ENCODE measurements at places on chromosomes 1 and 21.
A peak's percentile ranks its signal among the peaks of the same experiment; 100 is the strongest.

- DNase-seq, result no peak
Observed at GRCh38 chr1:158020259-158020885, 26.9 kb downstream of the KIRREL1 start.

DNA sequence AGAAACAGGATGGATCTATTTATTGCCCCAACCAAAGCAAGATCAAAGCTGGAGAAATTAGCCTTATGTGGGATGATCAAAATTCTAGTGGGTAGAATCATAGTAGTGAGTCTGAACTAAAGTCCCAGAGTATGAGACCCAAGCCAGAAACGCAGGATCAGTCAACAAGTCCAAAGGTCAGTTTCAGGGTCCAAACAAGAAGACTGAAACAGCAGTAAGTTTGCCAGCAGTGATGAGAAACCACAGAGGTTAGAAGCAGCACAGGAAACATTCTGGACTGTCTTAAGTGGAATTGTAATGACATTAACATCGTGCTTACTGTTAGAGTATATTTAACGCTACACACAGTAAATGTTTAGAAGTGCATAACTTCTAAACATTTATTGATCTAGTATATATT is 251.0 kb downstream of the LRRIQ3 start:
- DNase-seq, result no peak

DNA sequence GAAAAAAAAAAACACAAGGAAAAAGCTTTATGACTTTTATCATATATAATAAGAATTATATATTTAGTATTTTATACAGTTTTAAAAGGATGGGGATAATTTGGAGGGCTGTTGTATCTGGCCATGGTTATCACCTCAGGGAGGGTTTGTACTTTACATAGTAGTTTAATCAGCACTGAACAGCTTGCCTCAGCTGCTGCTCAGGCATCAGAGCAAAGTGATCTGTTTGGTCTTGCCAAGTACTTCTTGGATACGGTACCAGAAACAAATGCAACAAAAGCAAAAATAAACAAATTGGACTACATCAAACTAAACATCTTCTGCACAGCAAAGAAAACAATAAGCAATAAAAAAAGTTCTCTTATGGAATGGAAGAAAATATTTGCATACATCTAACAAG is 2.6 kb upstream of the SPTA1 start:
- no peak for DNase-seq

- no peak for DNase-seq
Observed at GRCh38 chr1:222240536-222241181, 307.2 kb downstream of the HHIPL2 start.

DNA sequence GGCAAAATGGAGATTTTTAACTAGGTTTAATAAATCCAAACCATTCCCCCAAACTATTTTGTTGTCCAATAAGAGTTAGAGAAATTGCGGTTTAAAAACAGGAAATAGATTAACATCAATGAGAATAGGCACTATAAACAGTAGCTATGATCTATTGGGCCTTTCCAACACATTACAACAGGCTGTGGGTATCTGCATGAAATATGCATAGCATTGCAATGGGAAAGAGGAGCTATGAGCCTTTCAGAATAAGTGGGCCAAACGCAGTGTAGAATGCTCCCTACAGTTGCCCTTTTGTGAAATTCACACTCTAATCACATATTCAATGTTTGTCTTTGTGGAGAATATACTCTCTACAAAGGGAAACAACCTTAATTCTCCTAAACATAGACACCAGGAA is 305.5 kb upstream of the PRMT6 start:
- DNase-seq, result no peak

GRCh38 chr1:52139817-52140540 is 1.9 kb upstream of the ZFYVE9 start:
- DNase-seq, result no peak

- DNase-seq, result no peak
Observed at GRCh38 chr1:211870156-211870555, 39.6 kb upstream of the LPGAT1 start.

GRCh38 chr1:3578906-3579305 is 32.4 kb downstream of the MEGF6 start:
- no peak for DNase-seq

GRCh38 chr1:208100906-208101305 is 143.3 kb downstream of the PLXNA2 start:
- DNase-seq, result peak; percentile 62

GRCh38 chr1:3275471-3276340 is 178.8 kb upstream of the ARHGEF16 start:
- no peak for DNase-seq

DNA sequence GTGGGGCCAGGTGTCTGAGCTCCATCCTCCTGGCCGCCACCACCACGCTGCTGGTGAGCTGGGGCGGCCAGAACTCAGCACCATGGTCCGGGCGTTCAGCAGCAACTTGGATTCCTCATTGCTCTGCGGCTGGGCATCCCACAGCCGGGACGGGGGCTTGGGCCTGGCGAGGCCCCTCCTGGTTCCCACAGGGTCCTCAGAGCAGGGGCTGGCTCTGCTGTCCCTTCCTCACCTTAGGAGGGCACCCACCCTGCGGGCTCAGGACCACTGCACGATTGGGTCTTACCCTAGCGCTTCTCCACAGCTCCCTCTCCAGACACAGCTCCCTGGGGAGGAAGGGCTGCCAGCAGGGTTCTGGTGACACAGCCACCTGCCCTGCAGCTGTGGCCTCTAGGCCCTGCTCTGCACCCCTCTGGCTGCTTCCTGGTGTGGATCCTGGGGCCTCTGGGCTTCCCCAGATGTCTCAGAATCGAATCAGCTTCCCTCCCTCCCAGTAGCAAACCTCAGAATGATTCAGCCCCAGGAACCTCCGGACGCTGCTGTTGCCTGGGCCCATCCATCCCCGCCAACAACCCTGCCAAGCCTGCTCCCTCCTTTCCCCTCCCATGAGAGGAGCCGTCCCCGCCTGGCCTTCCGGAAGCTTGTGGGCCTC is 25.0 kb downstream of the CRYAA start:
- no peak for DNase-seq

- DNase-seq, result no peak
Observed at GRCh38 chr1:203597331-203598090, 29.1 kb upstream of the ATP2B4 start.

DNA sequence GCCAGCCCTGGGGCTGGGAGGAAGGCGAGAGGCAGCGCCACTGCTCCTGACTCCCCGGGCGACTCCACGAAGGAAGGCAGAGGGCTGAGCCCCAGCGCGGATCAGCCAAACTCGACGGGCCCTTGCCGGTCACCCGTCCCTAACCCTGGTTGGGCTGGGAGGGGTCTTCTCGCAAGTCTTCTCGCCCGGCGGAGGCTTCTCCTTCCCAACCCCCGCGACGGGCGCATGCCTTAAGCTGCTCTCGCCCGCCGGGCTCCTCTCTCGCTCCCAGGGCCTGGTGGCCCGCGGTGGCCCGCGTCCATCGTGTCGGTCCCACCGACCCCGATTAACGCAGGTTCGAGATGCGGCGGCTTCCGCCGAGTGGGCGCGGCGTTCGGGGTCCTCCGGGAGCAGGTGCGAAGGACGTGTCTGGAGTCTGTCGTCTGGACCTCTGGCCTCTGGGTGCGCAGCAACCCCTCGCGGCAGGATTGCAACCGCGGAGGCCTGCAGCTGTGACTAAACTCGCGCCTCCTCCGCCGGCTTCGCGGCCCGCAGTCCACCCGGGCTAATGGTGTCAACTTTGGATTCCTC is 29.0 kb upstream of the PPM1J start:
- no peak for DNase-seq

GRCh38 chr1:98398092-98398491 is 263.4 kb upstream of the SNX7 start:
- no peak for DNase-seq

DNA sequence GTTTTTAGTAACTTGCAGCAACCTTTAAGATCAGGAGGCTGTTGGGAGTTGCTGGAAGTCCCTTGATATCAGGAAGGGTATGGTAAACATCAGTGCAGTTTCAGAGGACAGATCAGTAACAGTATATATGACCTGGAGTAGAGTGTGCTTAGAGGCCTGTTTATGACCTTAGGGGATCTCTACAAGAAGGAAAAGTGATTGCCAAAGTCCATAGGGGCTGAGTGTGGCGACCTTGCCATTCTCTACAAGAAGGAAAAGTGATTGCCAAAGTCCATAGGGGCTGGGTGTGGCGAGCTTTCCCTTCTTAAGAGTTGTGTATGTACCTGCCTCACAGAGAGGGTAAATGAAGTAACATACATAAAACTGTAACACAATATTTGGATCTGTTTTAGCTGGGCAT is 28.5 kb upstream of the AXDND1 start:
- DNase-seq, result no peak

- no peak for DNase-seq
Observed at GRCh38 chr1:27489501-27489972, 430 bp downstream of the WASF2 start.

GRCh38 chr1:119372503-119373086 is 4.0 kb downstream of the HAO2 start:
- DNase-seq, result no peak

DNA sequence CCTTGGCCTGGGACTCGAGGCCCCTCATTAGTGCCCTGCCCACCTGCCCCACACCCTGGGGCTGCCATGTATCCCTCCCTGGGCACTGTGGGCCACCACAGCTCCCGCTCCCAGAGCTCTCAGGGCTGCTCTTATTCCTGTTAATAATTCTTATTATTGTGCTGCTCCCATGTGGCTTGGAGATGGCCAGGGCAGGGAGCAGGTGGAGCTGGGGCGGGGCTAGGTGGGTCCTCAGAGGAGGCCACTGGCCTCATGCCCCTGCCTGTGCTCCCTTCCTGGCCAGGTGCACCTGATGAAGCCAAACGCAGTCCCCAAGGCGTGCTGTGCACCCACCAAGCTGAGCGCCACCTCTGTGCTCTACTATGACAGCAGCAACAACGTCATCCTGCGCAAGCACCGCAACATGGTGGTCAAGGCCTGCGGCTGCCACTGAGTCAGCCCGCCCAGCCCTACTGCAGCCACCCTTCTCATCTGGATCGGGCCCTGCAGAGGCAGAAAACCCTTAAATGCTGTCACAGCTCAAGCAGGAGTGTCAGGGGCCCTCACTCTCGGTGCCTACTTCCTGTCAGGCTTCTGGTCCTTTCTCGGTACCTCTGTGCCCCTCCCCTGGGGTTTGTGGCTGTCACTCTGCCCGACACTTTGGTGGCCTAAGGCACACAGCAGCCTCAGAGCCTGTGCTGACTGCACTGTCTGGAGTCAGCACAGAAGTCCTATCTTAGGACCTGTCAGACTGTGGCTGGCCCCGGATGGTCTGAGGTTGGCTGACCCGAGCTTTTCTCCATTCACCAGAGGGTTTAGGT is 34.1 kb downstream of the BMP8A start:
- no peak for DNase-seq

- DNase-seq, result no peak
Observed at GRCh38 chr21:40276001-40276400, 408.8 kb downstream of the PCP4 start.

DNA sequence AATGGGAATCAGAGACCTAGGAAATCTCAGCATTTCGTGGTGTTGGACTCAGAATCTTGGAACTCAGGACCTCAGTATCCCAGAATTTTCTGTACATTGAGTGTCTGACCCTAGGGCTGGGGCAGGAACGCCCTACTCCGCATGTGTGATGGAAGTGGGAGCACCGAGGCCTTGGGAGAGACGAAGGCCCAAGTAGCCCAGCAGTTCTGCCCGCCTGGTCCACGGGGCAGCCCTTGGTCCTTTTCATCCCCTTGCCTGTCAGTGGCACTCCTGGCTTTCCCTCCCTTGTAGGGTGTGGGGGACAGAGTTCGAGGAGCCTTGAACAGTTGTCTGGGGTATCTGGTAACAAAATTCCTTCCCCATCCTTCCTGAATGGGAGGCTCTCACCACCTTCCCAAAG is 10.2 kb downstream of the A3GALT2 start:
- DNase-seq, result no peak

- peak; percentile 80 for DNase-seq
Observed at GRCh38 chr1:39819091-39819812, 30.6 kb upstream of the BMP8B start.

GRCh38 chr1:214898161-214898560 is 184.4 kb upstream of the KCNK2 start:
- DNase-seq, result no peak

GRCh38 chr1:39387452-39387851 is 104.0 kb upstream of the BMP8A start:
- DNase-seq, result no peak

DNA sequence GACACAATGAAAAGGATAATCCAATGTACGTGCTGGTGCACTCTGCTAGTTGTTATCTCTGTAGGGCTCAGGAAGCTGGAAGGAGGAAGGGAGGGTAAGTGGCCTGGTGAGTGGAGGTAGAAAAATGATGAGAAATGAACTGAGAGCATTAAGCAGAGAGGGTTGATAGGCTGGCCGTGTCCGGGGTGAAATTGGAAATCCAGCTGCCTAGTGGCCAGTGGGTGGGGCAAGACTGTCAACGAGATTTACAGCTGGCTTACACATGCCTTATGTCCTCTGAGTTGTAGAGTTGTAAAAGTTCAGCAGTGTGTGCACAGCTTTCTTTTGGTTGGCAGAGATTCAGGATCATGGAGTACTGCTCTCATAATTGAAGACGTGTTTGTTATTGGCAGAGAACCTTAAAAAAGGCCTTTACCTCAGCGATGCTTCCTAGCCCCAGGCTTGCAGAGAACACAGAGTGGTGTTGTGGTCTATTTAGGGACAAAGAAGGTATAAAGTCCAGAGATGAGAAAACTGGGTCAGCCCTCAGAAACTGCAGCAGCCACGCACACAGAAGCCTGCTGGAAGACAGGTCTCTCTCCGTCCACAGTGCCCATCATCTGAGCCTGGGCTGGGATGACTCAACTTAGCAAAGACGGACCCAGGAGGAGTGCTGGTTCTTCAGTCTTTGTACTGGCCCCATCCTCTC is 132.4 kb downstream of the EDEM3 start:
- DNase-seq, result peak; percentile 2

DNA sequence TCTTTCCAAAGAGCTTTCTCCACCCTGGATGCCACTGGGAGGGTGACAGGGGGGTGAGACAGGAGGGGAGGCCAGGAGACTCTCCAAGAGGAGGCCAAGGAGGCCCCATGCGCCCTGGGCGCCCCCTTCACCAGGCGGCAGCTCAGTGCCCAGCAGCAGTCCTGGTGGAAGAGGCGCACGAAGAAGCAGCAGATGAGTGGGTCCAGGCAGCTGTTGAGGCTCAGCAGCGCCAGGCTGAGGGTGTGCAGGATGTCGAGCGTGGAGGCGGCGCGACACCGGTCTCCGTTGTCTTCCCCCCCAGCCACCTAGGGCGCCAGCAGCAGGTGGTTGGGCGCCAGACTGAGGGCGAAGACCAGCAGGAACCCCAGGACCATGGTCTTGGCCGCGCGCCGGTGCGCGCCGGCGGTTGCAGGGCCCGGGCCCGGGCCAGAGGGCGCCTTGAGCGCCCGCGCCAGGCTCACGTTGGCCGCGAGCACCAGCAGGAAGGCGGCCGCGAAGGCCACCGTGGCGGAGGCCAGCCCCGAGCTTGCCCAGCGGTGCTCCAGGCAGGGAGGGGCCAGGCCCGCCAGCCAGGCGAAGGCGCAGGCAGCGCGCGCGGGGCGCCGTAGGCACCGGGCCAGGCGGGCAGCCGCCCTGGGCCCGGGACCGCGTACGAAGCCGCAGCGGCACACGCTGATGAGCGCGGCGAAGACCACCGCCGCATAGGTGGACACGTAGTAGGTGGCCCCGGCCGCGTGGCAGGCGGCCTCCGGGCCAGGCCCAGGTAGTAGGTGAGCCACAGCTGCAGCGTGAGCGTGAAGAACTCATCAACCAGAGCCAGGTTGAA is 8.6 kb downstream of the TMEM35B start:
- no peak for DNase-seq
